ENCODE measurements at places on chromosomes 1 and 21. TPM values are rescaled to one million over a fixed set of nuclear protein-coding genes. Genes with fewer than 3 reads are reported as not detected.

Gene OR2M4
- not detected for total RNA-seq

Gene ILDR2
- total RNA-seq = 10.2 TPM

Gene CFAP126
- 0.82 TPM for total RNA-seq

Gene EDARADD
- total RNA-seq = 4.6 TPM

Gene SLAMF8
- 0.88 TPM for total RNA-seq

Gene BCL2L15
- 0.93 TPM for total RNA-seq

Gene IQCC
- 5.1 TPM for total RNA-seq

Gene DCST2
- total RNA-seq = 0.53 TPM

Gene TMEM51
- 26.0 TPM for total RNA-seq

Gene COL11A1
- total RNA-seq = 9.1 TPM

Gene CCT3
- total RNA-seq = 204 TPM

Gene RAB7B
- total RNA-seq = 3.6 TPM

Gene AGMAT
- total RNA-seq = 20.6 TPM

Gene C1orf210
- total RNA-seq = 12.9 TPM

Gene CORT
- 1.1 TPM for total RNA-seq

Gene CHI3L2
- total RNA-seq = 0.70 TPM

Gene TDRD10
- 1.8 TPM for total RNA-seq

Gene SH3D21
- 19.5 TPM for total RNA-seq

Gene KCNJ9
- total RNA-seq = 0.12 TPM

Gene CD5L
- 0.35 TPM for total RNA-seq

Gene GPR52
- 3.4 TPM for total RNA-seq

Gene EPS8L3
- total RNA-seq = 0.41 TPM

Gene LCK
- total RNA-seq = 8.5 TPM

Gene CIART
- total RNA-seq = 3.2 TPM

Gene VHLL
- not detected for total RNA-seq

Gene BEST4
- total RNA-seq = 0.64 TPM

Gene TMPRSS15
- total RNA-seq = 0.06 TPM

Gene CHD5
- 0.41 TPM for total RNA-seq

Gene SLC45A3
- 10.2 TPM for total RNA-seq

Gene EFNA3
- total RNA-seq = 6.0 TPM

Gene TAL1
- total RNA-seq = 17.2 TPM

Gene VCAM1
- 100 TPM for total RNA-seq

Gene MAP3K7CL
- total RNA-seq = 6.1 TPM

Gene PCBP3
- total RNA-seq = 1.5 TPM

Gene EPHA10
- total RNA-seq = 0.12 TPM

Gene STPG1
- total RNA-seq = 7.8 TPM

Gene CD84
- 3.7 TPM for total RNA-seq

Gene DENND2D
- 17.2 TPM for total RNA-seq

Gene LCE2A
- not detected for total RNA-seq

Gene GBP4
- 9.6 TPM for total RNA-seq

Gene SDCCAG8
- 44.4 TPM for total RNA-seq

Gene TIE1
- total RNA-seq = 87.1 TPM

Data from metanephros (tissue), 2 donors.